ENCODE measurements at places on chromosomes 13 and 19.

DNA sequence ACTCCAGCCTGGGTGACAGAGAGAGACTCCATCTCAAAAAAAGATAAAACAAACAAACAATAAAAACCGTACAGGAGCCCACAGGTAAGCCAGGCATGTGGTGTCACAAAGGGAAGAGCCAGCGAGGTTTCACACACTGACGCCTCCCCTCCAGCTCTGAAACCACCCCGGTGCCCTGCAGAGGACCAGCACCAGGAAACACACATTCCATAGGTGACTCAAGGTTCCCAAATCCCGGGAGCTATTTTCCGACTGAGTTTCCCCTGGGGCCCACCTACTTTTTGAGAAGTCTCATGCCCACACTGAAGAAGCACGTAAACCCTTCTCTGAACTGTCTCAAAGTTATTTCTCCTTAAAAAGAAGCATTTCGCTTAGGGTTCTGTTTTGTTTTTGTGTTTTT, 40.3 kb downstream of the RHPN2 start:
- no peak for DNase-seq

DNA sequence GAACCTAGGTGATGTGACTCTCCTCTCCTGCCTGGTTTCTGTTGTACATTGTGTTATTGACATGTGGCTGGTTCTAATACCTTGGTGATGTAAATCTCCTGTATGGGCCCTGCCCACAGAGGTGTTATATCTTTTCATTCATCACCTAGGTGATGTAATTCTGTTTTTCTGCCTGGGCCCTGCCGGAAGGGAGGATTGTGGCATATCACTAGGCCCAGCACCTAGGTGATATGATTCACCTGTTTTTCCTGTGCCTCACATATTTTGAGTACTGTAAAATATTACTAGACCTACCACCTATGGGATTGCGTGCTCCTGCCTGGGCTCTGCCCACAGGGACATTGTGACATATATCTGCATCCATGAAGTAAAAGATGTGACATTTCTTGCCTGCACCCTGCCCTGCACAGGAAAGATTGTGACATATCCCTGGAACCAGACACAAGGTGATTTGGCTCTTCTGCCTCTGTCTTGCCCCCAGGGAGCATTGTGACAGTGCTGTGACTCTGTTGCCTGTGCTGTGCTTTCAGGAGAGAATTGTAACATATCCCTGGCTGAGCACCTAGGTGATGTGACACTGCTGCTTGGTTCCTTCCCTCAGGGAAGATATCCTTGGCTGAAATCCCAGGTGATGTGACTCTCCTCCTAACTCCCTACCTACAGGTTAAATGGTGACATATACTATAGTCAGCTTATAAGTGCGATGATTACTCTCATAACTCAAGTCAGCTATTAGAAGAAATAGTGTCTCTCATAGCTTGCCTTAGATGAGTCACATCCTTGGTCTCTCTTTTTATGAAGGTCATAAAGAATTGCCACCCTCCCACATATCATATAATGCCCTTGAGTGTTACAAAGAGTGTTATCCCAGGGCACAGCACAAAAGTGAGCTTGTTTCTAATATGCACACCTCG, 13.3 kb upstream of the ZNF681 start:
- DNase-seq, result no peak

- DNase-seq, result no peak
These were observed 147.9 kb downstream of the PAN3 start for GRCh38 chr13:28286263-28286662.

DNA sequence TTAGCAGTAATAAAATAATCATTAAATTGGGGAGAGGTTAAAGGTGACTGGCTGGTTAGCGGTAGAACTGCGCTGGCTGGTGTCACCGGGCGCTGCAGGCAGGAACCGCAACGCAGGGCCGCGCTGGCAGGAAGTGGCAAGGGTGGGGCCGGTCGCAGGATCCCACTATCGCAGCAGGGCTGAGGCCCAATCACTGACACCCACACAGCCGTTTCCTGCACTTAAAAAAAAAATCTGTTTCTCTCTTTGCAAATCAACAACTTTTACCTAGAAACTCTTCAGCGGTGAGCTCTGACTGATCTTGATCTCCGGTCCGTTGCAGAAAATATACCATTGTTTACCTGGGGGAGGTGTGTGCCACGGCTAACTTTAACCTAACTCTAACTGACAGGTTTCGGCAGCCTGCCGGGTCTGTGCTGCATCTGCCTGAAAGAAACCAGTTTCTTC, 46.9 kb downstream of the KLF2 start:
- peak; percentile 76 for DNase-seq

Data from GM20000 (cell line).